Skin of body (tissue), 3 donors: ENCODE measurements at places on chromosomes 1 and 21. TPM values are rescaled to one million over a fixed set of nuclear protein-coding genes. Genes with fewer than 3 reads are reported as not detected.

PROK1 gene
- not detected for total RNA-seq

DNA sequence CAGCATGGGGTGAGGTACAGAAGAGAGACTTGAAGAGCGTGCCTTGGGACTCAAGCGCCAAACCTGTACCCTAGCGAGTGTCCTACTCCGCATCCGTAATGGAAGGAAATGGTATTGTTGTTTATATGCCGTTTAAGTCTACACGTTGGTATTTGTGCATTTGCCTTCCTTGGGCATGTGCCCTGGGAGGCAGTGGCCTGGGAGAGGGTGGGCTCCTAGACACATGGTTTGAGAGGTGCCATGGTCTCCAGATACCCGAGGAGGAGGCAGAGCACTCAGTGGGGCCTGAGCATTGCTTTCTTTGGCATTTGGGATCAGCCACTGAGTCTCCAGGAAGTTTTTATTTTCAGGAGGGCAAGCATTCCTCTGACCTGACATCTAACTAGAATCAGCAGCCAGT lies 6.5 kb downstream of the ZNF672 start:
- no peak for DNase-seq

DNA sequence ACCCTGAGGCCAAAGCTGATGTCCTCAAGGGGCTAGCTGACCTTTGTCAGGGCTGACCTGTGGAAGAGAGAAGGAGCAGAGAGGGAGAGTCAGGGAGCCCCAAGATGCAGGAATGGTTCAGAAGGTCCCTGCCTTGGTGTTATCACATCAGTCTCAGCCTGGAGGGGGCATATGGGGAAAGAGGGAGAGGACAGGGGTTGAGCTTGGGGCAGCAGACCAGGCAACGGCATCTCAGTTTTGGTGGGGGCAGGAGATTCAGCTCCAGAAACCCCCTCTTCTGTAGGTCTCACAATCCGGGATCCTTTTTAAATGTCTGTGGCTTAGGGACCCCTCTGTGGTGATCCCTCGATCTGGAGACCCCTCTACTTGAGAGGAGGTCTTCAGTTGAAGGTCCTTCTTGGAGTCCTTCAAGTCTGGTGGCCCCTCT lies 815 bp downstream of the S100A13 start:
- no peak for DNase-seq

SLC6A9 gene
- total RNA-seq = 3.6 TPM

DNA sequence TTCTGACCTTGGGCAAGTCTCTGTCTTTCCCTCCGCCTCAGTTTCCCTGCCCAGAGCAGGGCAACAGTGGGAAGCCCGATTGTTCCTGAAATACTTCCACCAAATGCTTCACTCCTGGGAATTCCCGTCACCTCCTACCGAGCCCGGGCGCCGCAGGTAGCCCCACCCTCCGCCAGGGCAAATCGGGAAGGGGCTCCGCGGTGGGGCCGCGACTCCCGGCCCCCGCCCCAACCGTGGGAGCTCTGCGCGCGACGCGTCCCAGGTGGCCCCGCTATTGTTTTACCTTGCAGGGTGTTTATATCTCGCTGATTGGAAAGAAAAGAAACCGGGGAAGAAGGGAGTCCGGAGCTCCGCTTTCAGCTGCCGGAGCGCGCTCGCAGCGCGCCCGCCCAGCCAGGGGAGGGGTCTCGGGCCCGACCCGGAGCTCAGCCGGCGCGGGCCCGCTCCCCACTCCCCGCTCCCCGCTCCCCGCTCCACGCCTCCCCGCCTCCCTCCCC lies 407 bp downstream of the IGSF3 start:
- DNase-seq = no peak

DNA sequence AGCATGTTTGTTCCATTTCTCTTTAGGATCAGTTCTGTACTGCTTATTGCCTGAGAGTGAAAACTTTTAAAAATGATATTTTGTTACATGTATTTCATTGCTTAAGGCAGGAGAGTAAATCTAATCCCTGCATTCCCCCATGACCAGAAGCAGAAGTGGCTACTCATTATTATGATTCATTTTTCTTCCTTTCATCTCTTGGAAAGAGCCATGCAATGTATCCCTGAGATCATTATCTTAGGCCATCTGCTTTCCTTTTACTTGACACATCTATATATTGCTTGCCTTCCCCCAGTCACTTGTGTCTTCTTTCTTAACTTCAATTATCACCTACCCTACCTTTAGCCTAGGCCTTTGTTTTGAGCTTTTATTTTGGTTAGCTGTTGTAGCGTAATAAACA lies 430.4 kb upstream of the CHRM3 start:
- no peak for DNase-seq

TRAF3IP3 gene
- total RNA-seq = 2.1 TPM

NTNG1 gene
- total RNA-seq = 9.1 TPM

DNA sequence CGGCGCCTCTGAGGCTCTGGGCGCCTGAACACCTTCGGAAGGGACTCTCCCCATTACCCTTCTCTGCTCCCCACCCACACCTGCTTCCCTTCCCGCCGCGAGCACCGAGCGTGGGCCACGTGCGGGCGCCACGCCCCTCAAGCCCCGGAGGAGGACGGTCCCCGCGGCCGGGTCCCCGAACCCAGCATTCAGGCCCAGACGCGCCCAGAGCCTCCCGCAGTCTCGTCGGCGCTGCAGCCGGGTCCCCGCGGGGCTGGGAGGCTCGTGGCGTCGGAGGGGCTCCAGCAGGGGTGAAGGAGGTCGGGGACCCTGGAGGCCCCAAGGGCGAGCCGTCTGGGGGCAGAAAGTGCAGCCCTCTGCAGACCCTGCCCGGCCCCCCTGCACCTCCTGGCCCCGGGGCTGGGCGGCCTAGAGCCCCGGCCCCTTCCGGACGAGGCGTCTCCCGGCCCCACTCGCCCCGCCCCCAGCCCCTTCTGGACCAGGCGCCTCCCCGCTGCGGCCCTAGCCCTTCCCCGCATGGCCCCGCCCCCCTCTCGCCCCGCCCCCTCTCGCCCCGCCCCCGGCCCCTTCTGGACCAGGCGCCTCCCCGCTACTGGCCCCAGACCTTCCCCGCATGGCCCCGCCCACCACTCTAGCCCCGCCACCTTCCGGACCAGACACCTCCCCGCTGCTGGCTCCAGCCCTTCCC lies 378 bp upstream of the SMIM1 start:
- peak; percentile 29 for DNase-seq

DNA sequence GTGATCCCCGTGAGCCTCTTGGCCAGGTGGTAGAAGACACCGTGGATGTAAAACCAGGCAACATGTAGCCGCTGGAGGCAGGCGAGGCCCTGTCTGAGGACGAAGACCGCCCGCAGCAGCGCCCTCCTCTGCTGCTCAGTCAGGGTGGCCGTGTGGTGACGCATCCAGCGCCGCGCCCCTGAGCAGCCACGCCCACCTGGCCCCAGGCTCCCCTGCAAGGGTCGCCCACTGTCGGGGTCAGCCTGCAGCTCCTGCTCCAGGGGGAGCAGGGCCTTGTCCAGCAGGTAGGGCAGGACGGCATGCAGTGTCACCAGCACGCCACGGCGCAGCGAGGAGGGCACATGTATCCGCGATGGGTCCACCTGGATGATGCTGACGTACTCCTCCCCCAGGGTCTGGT lies 3.9 kb downstream of the PEX10 start:
- no peak for DNase-seq

- DNase-seq = no peak
Observed at GRCh38 chr1:46552357-46553237, 1.1 kb upstream of the KNCN start.

GRCh38 chr1:222454186-222454585 lies 93.7 kb downstream of the HHIPL2 start:
- DNase-seq = peak; percentile 9

DNA sequence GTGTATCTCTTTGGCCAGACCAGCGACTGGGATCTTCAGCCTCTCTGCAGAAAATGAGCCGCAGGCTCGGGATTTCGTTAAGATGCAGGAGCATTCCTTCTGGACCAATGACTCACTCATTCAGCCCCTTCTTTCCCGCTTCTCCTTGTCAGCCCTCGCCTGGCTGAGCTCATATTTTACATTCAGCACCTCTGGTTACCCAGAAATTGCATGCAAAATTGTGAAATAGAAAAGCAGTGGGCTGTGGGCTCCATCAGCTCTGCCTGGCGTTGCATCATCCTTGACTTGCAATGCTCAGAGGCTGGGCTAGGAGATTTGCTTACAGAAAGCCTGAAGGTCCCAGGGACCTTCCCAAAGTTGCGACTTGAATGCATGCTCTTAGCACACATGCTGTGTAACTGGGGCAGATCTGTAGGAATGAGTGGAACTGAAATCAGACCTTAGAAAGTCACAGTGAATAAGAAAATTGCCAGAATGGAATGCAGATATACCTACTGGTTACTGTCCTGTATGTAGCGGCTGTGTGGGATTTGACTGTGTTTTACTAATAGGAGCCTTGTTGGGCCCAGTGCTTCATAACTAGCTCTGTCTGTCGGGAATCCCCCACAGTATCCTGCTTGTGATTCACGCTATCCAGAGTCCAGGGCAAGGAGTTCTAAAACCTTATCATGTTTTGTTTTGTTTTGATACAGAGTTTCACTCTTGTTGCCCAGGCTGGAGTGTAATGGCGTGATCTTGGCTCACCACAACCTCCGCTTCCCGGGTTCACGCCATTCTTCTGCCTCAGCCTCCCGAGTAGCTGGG lies 444.8 kb downstream of the KIF26B start:
- DNase-seq = no peak

DNA sequence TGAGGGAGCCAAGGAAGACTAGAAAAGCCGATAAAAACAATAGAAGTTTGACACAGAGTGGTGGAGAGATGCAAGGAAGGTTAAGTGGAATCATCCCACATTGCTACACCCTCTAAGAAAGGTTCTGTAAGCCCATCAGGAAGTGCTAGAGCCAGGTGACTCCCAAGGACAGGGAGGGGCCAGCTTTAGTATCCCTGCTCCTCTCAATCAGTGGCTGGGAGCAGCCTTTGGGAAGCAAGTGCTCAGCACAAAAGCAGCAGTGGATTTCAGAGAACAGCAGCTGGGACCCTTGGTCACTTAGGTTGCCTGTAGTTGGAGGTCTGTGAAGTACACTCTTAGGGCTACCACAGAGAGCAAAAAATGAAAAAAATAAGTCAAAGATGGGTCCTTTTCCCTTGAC lies 42.5 kb downstream of the NME7 start:
- DNase-seq = no peak

DNA sequence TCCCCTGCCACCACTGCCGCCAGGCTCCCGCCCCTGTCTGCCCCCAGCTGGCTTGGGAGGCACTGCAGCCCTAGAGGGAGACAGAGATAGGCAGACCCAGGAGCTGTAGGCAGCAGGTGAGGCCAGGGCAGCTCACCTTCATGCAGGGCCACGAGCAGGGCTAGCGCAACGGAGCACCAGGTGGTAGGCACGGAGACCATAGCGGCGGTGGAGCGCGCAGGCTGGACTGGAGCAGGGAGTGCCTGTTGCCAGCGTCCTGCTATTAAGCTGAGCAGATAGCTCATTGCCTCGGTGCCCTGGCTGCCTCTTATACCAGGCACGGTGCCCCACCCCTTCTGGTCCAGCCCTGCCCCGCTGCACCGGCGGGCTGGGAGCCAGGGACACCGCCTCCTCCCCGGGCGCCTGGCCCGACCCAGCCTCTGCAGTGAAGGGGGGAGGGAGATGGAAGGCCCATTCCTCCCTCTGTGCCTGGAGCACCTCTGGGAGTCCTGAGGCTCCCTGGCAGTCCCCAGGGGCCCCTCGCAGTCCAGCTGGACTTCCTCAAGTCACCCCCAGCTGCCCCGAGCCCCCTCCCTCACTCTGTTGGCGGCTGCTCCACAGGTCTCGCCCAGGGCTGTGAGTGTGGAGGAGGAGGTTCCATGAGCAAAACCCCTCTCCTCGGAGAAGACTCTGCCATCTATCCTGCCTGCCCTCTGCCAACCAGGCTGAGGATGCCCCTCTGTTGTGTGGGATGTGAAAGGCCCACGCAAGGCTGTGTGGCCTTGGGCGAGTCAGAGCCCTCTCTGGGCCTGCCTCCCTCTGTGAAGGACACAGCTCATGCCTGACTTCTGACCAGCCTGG lies at the start of gene EDN2:
Gene EDN2 (minus strand): TSS at position 282 of the 840 bp plus-strand sequence. CDS start 82 bp downstream, at position 200.
- DNase-seq = no peak

DNA sequence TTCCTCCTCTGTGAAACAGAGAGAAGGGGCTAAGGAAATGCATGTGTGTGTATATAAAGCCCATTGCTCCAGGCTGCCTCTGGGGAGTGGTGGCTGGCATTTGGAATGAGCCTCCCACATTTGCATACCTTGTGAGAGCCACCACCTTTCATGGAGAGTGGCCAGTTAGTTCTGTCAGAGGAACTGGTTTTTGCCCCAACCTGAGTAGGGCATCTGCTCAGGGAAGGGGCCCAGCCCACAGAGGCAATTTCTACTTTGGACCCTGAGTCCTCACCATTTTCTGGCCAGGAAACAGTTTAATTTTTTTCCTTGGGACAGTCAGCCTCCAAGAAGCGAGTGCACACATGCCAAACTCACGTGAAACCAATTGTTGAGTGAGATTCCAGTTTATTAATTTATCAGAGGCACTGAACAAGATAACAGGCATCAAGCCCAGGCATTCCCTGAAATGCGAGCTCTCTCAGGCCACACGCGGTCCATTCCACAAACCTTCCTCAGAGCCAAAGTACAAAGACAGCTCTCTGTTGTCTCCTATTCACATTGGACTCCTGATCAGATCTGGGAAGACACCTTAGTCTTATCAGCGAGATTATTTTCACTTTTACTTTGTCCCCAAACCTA lies 1.0 kb upstream of the SLC6A9 start:
- DNase-seq = no peak

DNA sequence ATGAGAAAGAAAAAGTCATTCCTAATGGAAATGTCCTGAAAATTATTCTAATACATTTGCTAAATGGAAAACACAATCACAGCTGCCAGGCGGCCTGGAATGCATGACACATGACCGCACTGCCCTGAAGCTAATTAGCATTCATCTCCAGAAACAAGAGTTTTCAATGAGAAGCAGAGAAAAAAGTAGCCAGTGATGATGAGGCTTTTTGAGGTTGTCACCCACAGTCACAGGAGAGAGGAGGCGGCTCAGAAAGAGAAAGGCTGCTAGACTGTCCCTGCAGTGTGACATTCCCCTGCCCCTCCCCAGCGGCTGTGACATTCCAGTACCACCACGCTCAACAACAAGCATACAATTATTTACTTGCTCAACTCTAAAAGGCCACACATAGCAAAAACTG lies 122.9 kb upstream of the KRTAP19-8 start:
- peak; percentile 37 for DNase-seq

DNA sequence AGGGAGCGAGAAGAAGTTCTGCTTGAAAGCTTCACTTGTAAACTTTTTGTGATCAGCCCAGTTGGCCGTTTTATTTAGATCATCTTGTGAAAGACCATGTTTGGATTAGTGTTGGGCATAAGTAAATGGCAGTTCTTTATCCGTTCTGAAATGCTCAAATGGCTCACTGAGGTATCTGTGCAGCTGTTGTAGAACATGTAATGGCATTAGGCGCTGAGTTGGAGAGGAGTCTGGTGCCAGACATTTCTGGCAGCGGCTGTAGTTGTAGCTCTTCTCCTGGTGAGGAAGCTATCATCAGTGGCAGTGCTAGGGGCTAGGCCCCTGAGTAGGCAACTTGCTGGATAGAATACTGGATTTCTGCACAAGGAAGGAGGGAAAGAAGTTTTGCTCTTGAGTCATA lies 321.6 kb downstream of the LMO4 start:
- no peak for DNase-seq

APCS gene
- not detected for total RNA-seq

- DNase-seq = no peak
Observed at GRCh38 chr1:176628775-176629174, 165.8 kb downstream of the PAPPA2 start.
